ENCODE measurements at places on chromosomes 4 and X. TPM values are rescaled to one million over a fixed set of nuclear protein-coding genes. Genes with fewer than 3 reads are reported as not detected.

Gene CPZ
- 1.2 TPM for polyA plus RNA-seq

Gene SCML1
- 8.5 TPM for polyA plus RNA-seq

Gene HSD17B13
- not detected for polyA plus RNA-seq

Gene SHISA3
- 20.3 TPM for polyA plus RNA-seq

- H3K27me3 ChIP-seq = peaks cover 12% of the 10 kb centered on the region
- DNase-seq = no peak
- no peak overlapping the region for H3K4me3 ChIP-seq
- no peaks in the 10 kb centered on the region for H3K36me3 ChIP-seq
- H3K4me1 ChIP-seq = peaks cover 2% of the 10 kb centered on the region
Measured at GRCh38 chr4:1052231-1052671, 40.8 kb downstream of the FGFRL1 start.

Gene LRAT
- polyA plus RNA-seq = 0.15 TPM

Gene PAGE2B
- polyA plus RNA-seq = not detected

Gene NALF2
- 1.9 TPM for polyA plus RNA-seq

Gene UGT2B10
- not detected for polyA plus RNA-seq

Gene PRR32
- polyA plus RNA-seq = not detected

Gene F8A3
- 0.62 TPM for polyA plus RNA-seq

DNA sequence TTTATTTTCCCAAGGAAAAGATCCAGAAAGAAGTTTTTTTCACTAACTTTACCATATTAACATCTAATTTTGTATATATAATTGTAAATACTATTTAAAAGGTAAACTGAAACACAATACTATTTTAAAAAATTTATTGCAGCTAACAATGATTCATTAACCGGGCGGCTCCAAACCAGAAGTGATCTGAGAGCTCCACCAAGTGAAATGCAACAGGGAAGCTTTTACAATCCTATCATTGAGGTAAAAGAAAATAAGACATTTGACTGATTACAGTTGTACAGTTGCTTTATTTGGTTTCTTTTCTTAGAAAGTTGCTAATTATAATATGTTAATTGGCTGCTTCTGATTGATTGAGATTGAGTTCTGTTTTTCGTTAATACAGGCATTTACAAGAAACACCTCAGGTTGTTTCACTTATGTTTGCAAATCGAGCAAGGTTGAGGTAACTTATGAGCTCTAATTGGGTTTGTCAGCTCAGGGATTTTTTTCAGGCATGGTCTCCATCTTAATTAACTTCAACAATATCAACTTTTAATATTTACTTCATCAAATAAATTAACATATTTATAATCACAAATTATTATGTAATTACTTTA, 220.2 kb upstream of the UGT8 start:
- DNase-seq = no peak
- H3K27ac ChIP-seq = no peak overlapping the region
- no peak overlapping the region for H3K4me3 ChIP-seq

- H3K27me3 ChIP-seq = no peaks in the 10 kb centered on the region
- H3K36me3 ChIP-seq = no peaks in the 10 kb centered on the region
- DNase-seq = no peak
- peaks cover 2% of the 10 kb centered on the region for H3K4me1 ChIP-seq
- H3K4me3 ChIP-seq = no peak overlapping the region
- no peak overlapping the region for H3K27ac ChIP-seq
Measured at GRCh38 chr4:16205298-16206164, 20.7 kb downstream of the TAPT1 start.

DNA sequence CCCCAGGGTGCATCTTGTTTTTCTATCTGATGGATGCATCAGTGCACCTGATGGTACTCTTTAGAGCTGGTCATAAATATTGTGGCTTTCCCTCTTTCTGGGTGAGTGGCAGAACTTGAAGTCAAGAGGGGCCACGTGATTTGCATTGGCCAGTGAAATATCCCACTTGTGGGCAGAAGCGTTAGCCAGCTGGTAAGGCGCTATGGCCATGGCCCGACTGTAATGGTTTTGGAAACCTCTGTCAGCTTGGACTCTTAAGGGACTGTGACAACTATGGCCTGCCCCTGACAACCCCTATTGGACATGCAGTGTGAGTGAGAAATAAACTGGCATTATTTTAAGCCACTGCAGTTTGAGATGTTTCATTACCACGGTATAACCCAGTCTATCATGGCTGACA, 72.8 kb downstream of the SEL1L3 start:
- no peaks in the 10 kb centered on the region for H3K36me3 ChIP-seq
- no peak overlapping the region for H3K27ac ChIP-seq
- no peak overlapping the region for H3K4me3 ChIP-seq
- no peaks in the 10 kb centered on the region for H3K27me3 ChIP-seq
- H3K4me1 ChIP-seq = no peaks in the 10 kb centered on the region
- no peak for DNase-seq

DNA sequence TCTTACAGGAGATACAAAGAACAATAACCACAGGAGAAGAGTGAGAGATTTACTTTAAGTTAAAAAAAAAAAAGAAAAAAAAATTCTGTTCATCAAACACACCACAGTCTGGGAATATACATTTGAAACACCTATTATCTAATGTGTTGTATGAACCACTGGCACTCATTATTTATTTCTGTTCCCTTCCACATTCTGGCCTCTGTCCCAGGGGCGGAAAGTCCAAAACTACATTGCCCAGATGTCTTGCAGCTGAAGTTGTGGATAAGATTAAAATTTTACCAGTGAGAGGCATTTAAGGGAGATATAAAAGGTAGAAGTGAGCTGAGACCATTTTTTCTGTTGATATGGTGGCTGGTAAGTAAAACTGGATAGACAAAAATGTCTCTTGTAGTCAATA, 56.2 kb downstream of the SCLT1 start:
- H3K27ac ChIP-seq = no peak overlapping the region
- H3K27me3 ChIP-seq = no peaks in the 10 kb centered on the region
- no peak for DNase-seq
- H3K4me3 ChIP-seq = no peak overlapping the region
- H3K4me1 ChIP-seq = no peaks in the 10 kb centered on the region
- no peaks in the 10 kb centered on the region for H3K36me3 ChIP-seq

GRCh38 chr4:82790060-82790660, 8.4 kb downstream of the SCD5 start:
- no peak overlapping the region for H3K4me3 ChIP-seq
- DNase-seq = no peak

GRCh38 chr4:76544725-76545124, 109.7 kb downstream of the SHROOM3 start:
- no peaks in the 10 kb centered on the region for H3K27me3 ChIP-seq
- DNase-seq = peak; percentile 73
- peaks cover 15% of the 10 kb centered on the region for H3K4me1 ChIP-seq
- no peak overlapping the region for H3K4me3 ChIP-seq
- H3K36me3 ChIP-seq = no peaks in the 10 kb centered on the region
